ENCODE measurements at places on chromosomes 13 and 19.

GRCh38 chr13:68254151-68254550, 1024.0 kb upstream of the PCDH9 start:
- no peak for DNase-seq

DNA sequence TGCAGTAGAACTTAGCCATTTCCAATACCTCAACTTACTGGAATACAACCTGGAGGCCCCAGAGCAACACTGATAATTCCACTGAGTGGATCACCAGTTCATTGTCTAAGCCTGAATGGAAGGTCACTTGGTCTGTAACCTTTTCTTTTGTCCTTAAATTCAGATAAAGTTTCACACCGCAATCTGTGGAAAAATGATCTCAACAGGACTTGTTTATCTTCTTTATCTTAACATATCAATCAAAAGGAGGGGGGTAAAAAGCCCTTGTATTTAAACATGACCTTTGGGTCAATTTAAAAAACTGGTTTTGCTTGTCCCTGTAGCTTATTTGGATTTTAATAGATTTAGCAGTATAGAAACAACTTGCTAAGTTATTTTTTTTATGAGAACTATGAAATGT, 21.6 kb downstream of the SAE1 start:
- no peak for DNase-seq

GRCh38 chr19:15323496-15324235, 8.7 kb downstream of the BRD4 start:
- no peak for DNase-seq

DNA sequence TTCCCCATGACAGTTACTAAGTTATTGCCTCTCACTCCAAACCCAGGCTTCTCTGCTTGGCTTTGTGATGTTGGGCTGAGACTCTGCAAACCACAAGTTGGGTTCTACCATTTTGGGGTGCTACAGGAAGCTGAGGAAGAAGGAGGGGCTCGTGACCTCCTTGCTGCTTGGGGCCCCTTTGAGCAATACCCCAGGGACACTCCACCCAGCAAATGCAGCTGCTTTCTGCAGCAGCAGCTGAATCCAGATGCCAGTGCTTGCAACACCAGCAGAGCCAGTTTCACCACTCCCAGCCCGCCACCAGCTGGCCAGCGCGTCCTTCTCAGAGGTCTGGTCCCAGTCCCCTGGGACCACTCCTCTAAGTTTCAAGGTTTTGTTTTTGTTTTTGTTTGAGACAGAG, 22.0 kb upstream of the UBAC2 start:
- DNase-seq = no peak

DNA sequence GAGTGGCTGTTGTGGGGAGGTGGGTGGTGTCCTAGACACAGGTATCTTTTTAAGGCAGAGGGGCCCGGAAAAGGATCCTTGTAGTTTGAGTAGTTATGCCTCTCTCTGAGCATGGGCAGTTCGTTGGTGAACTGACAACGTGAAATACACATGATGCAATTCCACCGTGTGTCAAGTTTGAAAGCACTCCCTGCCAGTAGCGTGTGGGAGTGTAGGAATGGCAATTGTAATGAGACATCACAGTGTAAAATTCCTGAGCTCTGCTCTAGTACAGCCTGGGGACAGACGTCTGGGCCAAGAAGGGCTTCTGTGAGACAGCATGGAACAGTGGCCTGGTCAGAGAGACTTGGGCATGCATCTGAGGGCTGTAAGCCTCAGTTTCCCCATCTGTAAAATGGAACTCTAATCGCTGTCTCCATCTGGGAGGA, 10.4 kb upstream of the ASF1B start:
- DNase-seq = no peak

GRCh38 chr19:41626877-41627276, at the start of gene CEACAM4:
Gene CEACAM4, minus strand, starts transcription at chr19:41627074. Its CDS starts 111 bp downstream, at chr19:41626963.
- DNase-seq = no peak

DNA sequence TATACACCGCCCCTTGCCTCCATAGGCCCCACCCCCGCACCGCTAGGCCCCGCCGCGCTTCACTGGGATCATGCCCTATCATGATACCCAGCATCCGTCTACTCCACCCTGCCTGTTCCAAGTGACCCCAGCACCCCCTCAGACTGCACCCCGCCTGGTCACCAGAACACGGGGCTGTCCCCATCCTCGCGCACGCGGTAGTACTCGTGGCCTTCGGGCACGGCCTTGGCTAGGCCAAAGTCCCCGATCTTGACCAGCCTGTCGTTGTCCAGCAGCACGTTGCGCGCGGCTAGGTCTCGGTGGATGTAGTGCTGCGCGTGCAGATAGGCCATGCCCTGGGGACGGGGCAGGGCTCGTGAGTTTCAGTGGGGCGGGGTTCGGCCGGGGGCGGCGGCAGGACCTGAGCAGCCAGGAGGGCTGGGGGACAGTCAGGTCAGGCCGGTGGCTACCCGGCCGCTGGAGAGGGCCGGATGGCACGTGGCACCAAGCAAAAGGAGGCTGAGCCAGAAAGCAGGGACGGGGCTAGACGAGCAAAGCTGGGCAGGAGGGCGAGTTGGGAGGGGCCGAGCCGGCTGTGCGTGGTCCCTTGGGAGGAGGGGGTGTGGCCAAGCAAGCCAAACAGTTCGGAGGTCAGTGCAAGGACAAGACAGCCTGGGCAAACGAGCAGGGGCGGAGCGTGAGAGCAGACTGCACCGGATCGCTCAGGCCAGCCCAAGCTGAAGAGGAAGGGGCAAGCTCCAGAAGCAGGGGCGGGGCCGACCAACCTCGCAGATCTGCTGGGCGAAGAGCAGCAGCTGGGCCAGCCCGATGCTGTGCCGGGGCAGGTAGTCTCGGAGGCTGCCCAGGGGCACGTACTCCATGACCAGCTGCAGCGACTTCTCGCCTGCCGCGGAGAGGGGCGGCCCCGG, 13.6 kb upstream of the ICAM3 start:
- DNase-seq = no peak

DNA sequence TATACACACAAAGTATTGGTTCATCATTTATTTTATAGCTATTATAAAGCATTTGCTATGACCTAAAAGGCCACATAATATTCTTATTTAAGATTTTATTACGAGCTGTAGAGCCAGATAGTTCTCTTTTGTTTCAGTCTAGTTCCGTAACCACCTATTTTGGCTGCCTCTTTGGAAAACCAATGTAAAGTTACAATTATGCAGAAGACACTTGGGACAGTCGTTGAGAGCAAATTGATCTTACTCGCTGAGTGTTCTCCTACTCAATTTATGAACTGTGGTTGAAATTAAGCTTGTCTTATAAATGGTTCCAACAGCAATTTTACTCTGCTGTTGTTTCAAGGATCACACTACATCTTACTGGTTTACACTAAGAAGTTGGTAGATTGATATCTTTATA, 122.3 kb downstream of the SLC7A1 start:
- no peak for DNase-seq

DNA sequence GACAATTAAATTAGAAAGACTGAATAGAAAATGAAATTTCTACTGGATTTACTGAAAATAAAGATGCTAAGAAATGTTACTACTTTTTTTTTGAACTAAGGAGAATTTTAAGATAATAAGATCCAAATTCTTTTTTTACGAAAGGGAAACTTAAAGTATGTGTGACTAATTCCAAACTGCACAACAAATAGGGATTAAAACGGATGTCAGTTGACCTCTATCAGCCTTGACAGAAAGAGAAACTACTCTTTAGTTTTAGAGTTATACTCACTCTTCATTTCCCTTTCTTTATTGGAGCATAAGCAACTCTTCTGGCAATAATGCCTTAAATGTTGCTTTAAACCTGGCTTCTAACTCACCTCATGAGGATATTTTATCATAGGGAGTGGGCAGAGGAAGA, 273.8 kb downstream of the SLITRK6 start:
- DNase-seq = no peak

DNA sequence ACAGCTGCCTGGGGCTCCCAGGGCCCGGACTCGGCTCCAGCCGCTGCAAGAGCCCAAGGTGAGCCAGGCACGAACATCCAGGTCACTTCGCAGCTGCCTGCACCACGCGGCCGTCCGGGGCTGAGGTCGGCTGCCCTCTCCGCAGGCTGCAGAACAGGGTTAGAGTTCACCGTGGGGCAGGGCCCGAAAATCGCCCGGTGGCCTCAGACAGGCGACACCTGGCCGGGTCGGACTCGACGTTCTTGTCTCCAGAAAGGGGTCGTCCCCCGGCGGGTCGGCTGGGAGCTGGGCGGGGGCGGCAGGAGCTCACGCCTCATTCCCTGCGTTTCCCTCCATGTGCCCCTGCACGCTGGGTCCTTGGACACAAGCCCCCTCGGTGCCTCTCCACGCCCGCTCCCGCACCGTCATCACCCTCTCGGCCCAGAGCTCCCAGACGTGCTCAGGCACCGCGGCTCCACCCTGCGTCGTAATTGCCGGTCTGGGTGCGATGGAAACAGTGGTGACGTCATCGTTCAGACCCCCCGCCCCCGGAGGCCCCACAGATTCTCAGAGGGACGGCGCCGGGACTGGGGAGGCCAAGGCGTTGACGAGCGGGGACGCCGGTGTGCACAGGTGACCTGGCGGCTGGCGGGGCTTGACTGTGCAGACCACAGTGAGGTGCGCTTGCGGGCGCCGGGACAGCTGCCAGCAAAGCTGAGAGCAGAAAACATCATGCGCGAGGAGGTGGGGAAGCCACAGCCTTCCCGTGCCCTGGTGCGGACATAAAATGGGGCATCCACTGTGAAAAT, 4.0 kb upstream of the GRIN3B start:
- peak; percentile 56 for DNase-seq

Measured in stimulated activated CD4-positive, alpha-beta T cell treated with anti-CD3 and anti-CD28 coated beads, TNF-alpha, amount 100 ng/mL, for 24 hours (primary cell).